ENCODE measurements at places on chromosomes 4 and X. TPM values are rescaled to one million over a fixed set of nuclear protein-coding genes. Genes with fewer than 3 reads are reported as not detected.

Gene SLC2A9
- 21.5 TPM for total RNA-seq

- ATAC-seq: no peak
Observed at GRCh38 chrX:150566734-150567182, 1.7 kb upstream of the MTM1 start.

Gene CHRDL1
- total RNA-seq: 1.7 TPM

Gene F8A3
- 2.3 TPM for total RNA-seq

GRCh38 chrX:17525266-17525665 lies 150.3 kb downstream of the NHS start:
- ATAC-seq: no peak

GRCh38 chr4:117428536-117428935 lies 343.2 kb upstream of the TRAM1L1 start:
- ATAC-seq: no peak

Gene SPANXB1
- total RNA-seq: not detected

DNA sequence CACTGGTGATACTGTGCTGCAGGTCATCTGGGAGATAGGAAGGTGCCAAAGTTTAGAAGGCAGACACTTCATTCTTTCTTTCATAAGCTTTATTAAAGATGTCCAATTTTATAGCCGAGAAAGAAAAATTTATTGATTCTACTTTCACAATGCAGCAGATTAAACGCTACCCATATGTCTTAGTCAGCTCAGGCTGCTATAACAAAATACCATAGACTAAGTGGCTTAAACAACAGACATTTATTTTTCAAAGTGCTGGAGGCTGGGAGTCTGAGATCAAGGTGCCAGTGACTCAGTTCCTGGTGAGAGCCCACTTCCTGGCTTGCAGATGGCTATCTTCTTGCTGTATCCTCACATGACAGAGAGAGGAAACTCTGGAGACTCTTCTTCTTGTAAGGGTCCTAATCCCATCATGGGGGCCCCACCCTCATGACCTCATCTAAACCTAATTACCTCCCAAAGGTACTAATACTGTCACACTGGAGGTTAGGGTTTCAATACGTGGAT lies 33.4 kb upstream of the KLHL34 start:
- no peak for ATAC-seq

Gene EDA2R
- total RNA-seq: 0.72 TPM

All from esophagus mucosa (tissue), 1 donor.